Stimulated activated CD4-positive, alpha-beta T cell treated with anti-CD3 and anti-CD28 coated beads, Interleukin-1b, Interleukin-23, amount 100 ng/mL, for 1 hour (primary cell): ENCODE measurements at places on chromosomes 6 and 20.

GRCh38 chr6:33779290-33779689, 9.6 kb downstream of the LEMD2 start:
- no peak for DNase-seq

DNA sequence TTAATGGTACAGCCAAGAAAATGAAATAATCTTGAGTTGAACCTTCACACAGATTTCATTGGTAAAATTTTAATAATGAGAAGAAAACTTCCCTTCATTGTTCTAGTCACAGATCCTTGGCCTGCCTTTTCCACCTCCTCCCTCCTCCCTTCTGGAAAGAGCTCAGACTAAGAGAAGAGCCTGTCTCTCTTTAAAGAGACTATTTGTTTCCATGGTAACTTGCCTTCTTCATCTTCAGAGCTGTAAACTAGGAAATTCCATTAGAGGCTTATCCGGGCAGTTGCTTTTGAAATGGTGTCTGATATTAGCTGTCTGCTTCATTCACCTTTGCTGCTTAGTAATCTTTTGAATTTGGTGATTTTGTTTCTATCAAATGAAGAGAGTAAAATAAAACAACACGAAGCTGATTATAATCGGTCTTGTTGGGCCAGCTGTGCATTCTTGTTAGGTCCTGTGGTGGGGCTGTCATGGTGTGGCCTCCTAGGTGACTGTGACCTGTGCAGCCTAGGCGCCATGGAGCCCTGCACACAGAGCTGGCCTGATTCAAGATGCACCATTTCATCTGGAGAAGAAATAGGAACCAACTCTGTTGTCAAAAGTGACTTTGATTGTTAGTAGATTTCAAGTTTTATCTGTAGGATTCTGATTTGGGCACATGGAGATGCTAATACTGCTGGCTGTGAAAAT, 96.7 kb downstream of the MAP3K7 start:
- DNase-seq: no peak

DNA sequence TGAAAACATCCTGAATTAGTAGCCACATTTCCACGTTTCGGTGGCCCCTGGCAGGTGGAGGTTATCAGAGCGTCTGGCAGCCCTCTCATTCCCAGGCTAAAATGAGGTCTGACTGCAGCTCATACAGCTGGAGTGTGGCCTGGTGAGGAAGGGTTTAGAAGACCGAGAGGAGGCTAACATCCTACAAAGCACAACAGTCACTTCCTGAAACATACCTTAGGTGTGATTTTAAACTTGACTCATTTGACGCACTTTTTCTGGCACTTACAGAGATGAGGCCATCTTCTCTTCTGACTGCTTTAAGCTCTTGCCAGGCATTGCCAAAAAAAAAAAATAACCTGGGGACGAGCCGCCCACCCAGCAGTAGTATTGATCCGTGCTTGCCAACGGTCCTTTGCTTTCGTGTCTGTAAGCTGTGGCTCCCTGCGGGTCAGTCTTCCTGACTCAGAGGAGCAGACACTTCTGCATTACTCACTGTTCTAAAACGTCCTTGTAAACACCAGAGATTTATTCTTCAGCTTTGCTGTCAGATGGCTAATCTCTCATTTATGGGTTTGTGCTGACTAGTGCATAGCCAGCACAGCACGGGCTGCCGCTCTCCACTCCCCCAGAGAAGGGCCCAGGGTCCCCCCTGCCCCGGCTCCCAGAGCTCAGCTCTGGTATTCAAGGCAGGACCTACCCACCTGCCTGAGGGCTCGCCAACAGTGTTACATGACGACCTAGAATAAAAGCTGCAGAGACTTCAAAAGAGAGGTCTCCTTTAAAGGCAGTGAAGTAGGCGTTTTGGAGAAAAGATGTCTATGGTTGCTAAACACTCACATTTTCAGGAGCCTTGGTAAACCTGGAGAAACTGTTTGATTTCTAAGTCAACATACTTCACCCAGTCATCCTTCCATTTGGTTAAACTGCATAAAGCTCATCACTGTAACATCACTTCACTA, 78.5 kb upstream of the FRMD1 start:
- no peak for DNase-seq

DNA sequence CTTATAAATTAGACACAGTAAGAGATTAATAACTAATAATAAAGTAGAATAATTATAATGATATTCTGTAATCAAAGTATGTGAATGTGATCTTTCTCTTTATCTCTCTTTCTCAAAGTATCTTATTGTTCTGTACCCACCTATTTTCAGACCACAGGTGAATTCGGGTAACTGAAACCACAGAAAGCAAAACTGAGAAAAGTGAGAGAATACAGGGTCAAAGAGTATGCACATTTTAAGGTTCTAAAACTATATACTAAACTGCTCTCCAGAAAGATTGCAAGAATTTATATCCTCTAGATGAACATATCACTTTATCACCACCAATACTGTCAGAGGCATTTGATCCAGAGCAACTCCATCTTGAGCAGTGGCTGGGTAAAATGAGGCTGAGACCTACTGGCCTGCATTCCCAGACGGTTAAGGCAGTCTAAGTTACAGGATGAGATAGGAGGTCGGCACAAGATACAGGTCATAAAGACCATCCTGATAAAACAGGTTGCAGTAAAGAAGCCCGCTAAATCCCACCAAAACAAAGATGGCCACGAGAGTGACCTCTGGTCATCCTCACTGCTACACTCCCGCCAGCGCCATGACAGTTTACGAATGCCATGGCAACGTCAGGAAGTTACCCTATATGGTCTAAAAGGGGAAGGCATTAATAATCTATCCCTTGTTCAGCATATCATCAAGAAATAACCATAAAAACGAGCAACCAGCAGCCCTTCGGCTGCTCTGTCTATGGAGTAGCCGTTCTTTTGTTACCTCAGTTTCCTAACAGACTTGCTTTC, 211.3 kb downstream of the PTPRT start:
- DNase-seq: no peak

GRCh38 chr20:54110457-54110856, 40.1 kb upstream of the BCAS1 start:
- DNase-seq: no peak

- no peak for DNase-seq
Observed at GRCh38 chr6:11309947-11310665, 77.6 kb upstream of the NEDD9 start.

DNA sequence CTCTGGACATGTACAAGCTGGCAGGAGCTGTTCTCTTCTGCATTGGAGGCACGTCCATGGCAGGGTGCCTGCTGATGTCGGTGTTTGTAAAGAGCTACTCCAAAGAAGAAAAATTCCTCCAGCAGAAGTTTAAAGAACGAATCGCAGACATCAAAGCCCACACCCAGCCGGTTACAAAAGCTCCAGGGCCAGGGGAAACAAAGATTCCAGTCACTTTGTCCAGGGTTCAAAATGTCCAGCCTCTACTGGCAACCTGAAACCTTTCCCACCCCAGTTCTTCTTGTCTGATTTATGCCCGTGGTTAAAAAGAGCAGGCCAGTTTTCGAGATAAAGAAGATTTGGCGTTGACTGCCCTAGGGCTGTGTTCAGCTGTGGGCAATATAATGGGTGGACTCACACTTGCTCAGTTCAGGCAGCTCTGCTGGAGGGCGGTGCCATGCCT, 19.7 kb downstream of the NRSN1 start:
- no peak for DNase-seq

DNA sequence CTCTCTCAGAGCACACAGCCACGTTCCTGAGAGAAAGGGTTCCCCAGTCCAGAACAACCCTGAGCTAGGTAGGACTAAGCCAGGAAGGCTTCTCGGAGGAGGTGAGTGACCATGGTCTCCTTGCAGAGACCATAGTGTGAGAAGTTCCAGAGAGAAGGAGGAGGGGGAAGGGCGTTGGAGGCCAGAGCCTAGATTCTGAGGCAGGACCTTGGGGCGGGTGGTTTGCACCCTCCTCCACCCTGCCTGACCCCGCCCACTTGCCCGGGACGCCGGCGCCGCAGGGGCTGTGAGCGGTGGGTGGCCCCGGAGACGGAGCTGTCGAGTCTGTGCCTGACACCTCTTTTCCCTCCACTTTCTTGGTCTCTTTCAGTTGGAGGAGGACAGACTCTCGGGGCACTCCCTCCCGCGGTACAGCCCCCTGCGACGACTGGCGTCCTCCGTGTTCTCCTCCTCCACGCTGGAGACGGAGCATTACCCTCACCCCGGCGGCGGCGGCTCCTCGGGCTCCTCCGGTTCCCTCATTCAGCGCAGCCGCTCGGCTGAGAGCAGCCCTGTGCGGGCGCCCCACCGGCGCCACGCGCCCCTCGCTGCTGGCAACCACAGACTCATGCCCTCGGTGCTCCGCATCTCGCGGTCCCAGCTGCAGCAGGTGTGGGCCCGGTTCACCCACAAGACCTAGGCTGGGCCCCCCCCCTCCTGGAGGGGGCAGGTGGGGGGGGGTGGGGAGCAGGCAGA, 26.2 kb downstream of the TTBK1 start:
- peak; percentile 21 for DNase-seq

GRCh38 chr6:123635567-123635966, 1.2 kb downstream of the TRDN start:
- no peak for DNase-seq

- DNase-seq: no peak
Observed at GRCh38 chr6:2658788-2659187, 91.9 kb downstream of the MYLK4 start.

DNA sequence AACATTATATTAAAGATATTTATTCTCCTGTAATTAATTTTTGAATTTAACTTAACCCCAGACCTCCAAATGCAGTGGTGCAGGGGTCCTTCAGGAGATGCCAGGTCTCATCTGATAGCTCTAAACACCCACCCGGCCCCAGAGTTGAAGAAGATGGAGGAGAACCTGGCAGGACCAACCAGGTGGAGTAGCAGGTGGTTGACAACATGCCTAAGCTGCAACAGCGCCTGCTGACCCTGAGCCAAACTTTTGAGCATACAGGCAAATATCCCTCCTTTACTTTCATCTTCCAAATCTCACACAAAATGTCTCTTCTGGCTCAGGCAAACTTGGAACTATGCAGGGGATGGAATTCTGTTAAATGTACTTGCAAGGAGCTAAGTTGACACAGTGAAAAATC, 145.3 kb upstream of the TCF21 start:
- DNase-seq: no peak

GRCh38 chr6:36683145-36683655, 4.7 kb downstream of the CDKN1A start:
- DNase-seq: no peak

GRCh38 chr6:62441182-62441581, 155.2 kb upstream of the KHDRBS2 start:
- DNase-seq: no peak

DNA sequence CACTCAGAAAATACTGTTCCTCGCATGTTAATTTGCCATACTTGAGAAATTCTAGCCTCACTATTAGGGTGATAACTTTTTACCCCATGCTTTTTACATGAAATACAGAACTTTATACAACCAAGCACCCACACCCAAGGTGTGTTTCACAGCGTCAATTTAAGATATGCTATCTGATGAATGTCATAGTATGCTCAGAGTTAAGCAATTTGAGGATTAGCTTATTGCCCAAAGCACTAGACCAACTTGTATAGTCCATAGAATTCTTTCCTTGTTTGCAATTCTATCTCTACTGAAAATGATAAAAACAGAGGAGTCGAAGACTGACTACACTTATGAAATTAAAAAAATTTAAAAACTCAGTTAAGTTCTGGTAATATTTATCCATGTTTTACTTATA, 82.1 kb upstream of the CARMIL1 start:
- no peak for DNase-seq

- DNase-seq: no peak
Observed at GRCh38 chr6:143329323-143329722, 121.2 kb downstream of the ADAT2 start.

- no peak for DNase-seq
Observed at GRCh38 chr20:5848711-5849505, 98.7 kb downstream of the SHLD1 start.

- no peak for DNase-seq
Observed at GRCh38 chr6:25192590-25193459, 86.3 kb upstream of the CARMIL1 start.

DNA sequence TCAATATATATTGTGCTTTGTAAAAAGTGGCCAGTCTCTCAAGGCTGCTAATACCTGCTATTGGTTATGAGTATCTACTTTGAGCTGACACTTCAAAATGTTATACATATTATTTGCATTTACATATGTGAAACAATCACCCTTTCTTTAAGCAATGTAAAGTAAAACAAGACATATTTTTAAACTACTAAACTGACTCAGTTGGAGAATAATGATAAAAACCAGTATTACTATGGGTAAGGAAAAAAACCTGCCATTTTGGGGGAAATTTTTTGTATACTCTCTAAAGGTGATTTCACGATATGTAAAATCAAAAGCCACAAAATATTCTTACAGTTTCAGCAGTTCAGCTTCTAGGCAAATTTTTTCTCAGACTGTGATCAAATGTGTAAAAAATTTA, 232.3 kb downstream of the PRL start:
- DNase-seq: no peak

GRCh38 chr6:15620611-15621010, 42.2 kb downstream of the DTNBP1 start:
- DNase-seq: no peak

DNA sequence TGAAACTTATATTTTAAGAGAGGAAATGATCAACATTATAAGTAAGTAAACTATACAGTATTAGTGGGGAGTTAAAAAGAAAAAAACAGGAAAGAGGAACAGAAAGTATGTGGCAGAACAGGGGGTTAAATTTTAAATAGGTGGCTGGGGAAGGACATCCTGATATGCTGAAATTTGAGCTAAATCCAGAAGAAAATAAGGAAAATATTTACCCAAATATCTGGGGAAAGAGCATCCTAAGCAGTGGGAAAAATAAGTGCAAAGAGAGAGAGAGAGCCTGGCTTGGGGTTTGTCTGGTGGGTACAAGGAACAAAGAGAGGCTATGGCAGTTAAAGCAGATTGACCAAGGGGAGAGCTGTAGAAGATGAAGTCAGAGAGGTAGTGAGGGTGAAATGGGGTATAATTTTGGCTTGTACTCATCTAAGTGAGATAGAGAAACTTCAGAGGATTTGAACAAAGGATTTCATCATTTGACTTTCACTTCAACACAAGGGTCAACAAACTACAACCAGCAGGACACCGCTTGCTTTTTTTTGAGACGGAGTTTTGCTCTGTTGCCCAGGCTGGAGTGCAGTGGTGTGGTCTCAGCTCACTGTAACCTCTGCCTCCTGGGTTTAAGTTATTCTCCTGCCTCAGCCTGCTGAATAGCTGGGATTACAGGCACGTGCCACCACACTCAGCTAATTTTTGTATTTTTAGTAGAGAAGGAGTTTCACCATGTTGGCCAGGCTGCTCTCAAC, 328.4 kb upstream of the CNR1 start:
- no peak for DNase-seq

DNA sequence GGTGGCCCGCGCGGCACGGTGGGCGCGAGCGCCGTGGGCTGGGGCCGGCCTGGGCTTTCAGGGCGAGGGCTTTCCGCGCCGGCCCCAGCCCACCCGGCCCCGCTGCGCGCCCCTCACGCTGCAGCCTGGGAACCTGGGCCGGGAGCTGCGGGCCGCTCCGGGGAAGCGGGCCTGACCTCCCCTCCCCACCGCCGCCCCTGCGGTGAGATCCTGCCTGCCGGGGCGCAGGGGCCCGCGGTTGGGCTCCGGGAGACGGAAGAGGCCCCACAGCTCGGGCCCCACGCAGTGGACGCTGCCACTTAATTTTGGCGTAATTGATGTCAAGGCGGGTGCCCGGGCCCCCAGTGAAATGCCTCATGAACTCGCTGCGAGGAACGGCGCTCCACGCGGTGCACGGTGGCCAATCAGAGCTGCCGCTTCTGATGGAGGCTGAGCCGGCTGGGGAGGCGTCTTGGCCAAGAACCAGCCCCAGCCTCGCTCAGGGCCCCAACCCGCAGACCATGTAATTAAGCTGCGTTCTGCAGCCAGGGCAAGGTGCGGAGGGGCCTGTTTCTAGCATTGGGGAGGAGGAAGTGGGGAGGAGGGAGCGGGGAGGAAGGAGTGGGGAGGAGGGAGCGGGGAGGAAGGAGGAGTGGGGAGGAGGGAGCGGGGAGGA, 96.1 kb upstream of the BHLHE23 start:
- DNase-seq: peak; percentile 30
